SK-N-SH (cell line): ENCODE measurements at places on chromosomes 3 and 15.

- no peaks in the 10 kb centered on the region for H3K36me3 ChIP-seq
- peak; percentile 44 for DNase-seq
- no peaks in the 10 kb centered on the region for H3K27me3 ChIP-seq
- peaks cover 22% of the 10 kb centered on the region; the same call in 1 of the 2 replicates for H3K4me1 ChIP-seq
- no peak overlapping the region; the same call in 1 of the 2 replicates for H3K4me3 ChIP-seq
Observed at GRCh38 chr3:119600732-119601131, 3.0 kb downstream of the PLA1A start.

DNA sequence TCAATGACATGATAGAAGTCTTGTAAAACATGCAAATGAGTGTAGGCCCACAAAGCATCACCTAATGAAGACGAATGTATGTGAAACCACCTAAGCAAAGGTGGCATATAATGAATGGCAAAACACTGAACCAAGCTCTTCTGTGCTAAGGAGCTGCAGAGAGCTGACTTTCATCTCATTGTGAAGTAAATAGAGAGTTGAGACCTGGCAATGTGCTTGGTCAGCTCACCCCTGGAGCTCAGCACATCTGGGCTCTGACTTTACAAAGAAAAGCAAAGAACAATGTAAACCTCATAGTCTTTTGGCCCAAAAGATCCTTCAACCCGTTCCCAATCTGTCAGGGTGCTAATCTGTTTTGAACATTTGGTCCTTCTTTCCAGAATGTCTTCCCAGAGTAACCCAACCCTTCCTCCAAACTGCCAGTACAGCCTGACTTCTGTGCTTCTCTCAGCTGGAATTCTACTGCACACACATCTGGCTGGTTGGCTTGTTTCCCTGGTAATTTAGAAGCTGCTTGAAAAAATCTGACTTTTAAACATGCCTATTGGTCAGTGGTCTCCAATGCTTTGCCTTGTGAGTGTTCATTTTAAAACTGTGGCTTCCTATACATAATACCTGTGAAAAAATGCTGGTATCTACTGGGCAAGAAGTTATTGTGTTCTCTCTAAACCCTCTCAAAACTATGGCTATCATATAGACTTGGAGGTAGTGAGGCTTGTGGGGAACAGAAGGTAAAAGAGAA lies 101.7 kb downstream of the CD200R1L start:
- no peaks in the 10 kb centered on the region for H3K4me1 ChIP-seq
- H3K27me3 ChIP-seq: no peaks in the 10 kb centered on the region
- H3K36me3 ChIP-seq: no peaks in the 10 kb centered on the region
- no peak overlapping the region for H3K4me3 ChIP-seq
- no peak for DNase-seq

DNA sequence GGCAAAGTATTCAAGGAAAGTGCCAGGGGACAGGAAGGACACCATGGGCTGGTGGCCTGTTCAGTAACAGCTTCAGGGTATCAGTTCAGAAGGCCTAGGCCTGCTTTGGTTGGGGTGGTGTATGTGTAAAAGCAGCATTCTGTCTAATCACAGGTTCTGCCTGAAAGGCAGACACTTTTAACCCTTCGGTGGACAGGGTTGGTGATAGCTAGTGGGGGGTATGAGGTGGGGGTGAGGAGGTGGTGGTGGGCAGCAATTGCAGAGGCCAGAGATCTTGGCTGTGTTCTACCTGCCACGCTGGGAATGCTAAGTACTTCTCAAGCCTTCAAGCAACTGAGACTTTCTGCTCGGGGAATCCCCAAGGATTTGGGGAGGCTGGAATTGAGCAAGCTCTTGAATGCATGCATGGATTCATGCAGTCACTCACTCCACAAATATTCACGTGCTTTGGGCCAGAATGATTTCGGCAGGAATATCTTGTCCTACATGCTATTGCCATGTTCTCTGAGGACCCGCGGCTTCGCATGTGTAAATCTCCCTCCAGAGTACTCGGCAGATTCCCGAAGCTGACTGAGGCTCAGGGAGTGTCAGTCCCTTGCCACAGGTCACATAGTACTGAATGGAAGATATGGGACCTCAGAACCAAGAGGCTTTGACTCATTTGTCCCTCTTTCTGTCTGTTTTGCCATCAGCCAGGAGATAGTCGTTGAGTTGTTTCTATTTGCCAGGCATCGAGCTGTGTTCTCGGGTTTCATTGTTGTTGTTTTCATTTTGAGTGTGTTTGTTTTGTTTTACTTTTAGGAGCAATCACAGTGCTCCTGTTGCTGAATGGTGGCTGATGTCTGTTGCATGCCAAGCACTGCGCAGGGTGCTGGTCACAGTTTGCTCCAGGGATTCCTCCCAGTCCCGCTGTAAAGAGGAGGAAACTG lies 65.5 kb downstream of the SMAD3 start:
- no peaks in the 10 kb centered on the region for H3K36me3 ChIP-seq
- no peak overlapping the region for H3K27ac ChIP-seq
- no peak for DNase-seq
- no peak overlapping the region for H3K4me3 ChIP-seq
- peaks cover 47% of the 10 kb centered on the region for H3K4me1 ChIP-seq

DNA sequence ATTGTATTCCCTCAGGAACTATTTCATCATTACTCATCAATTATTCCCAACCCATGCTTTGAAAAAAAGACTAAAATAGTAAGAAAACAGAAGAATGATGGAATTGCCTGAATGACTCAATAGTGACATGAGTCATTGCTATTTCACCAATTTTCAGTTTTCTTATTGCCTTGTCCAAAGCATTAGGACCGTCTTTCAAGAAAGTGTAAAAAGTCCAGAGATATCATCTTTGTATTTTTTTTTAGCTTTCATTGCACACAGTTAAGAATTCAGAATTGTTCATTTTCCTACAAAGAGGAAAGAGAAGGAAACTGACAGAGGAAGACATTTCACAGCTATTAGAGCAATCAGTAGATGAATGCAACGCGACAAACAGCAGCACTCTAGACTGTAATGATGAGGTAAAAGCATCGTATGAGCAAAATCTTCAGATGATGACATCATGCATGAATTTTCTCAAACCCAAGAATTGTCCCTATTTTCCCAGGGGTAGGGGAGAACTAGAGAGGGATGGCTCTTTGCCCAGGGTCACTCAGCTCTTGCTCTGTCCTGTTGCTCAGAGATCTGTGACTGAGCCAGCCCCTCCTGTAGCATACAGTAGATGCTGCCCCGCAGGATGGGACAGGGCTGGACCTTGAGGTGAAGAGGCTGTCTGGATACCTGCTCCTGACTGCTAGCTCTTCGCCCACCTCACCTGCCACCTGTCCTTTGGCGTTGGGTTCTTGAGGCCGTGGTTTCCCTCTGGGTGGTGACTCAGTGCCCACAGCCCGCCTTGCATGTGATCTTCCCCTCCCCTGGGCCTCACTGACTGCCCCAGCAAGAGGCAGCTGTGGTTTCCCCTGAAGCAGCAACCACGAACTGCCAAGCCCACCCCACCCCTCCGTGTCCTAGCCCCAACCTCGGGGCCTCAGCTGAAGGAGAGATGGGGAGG lies 84.8 kb downstream of the PPCDC start:
- H3K4me3 ChIP-seq: no peak overlapping the region
- H3K36me3 ChIP-seq: no peaks in the 10 kb centered on the region
- H3K27me3 ChIP-seq: no peaks in the 10 kb centered on the region
- peaks cover 13% of the 10 kb centered on the region for H3K4me1 ChIP-seq
- H3K27ac ChIP-seq: peak overlapping the region; percentile 79

GRCh38 chr3:187850258-187850921 lies 105.1 kb upstream of the BCL6 start:
- H3K27me3 ChIP-seq: no peaks in the 10 kb centered on the region
- no peak overlapping the region for H3K4me3 ChIP-seq
- no peak for DNase-seq
- H3K36me3 ChIP-seq: no peaks in the 10 kb centered on the region

- no peaks in the 10 kb centered on the region for H3K27me3 ChIP-seq
- no peaks in the 10 kb centered on the region for H3K36me3 ChIP-seq
- peaks cover 28% of the 10 kb centered on the region; the same call in 1 of the 2 replicates for H3K4me1 ChIP-seq
- H3K4me3 ChIP-seq: no peak overlapping the region
- H3K27ac ChIP-seq: no peak overlapping the region
Observed at GRCh38 chr15:41804361-41804760, 23.5 kb upstream of the JMJD7 start.

DNA sequence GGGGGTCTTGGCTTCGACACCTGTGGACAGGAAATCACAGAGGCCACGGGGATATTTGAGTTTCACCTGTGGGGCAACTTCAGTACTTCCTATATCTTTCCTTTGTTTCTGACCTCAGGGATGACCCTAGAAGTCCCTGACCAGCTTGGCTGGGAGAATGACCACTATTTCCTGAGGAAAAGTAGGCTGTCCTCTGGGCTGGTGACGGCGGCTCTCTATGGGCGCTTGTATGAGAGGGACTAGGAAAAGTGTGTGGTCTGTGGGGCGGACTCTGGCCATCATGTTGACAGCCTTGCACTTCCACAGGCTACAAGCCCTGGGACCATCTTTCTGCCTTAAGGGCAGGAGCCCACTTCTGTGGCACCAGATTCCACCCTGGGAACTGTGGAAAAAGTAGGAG lies 43.7 kb downstream of the BTD start:
- H3K4me1 ChIP-seq: peaks cover 22% of the 10 kb centered on the region
- H3K4me3 ChIP-seq: no peak overlapping the region
- H3K27ac ChIP-seq: peak overlapping the region; percentile 91; the same call in 1 of the 2 replicates
- H3K27me3 ChIP-seq: no peaks in the 10 kb centered on the region
- H3K36me3 ChIP-seq: no peaks in the 10 kb centered on the region
- DNase-seq: no peak

- no peaks in the 10 kb centered on the region for H3K27me3 ChIP-seq
- no peak overlapping the region for H3K27ac ChIP-seq
- DNase-seq: no peak
- H3K36me3 ChIP-seq: no peaks in the 10 kb centered on the region
- no peaks in the 10 kb centered on the region for H3K4me1 ChIP-seq
- no peak overlapping the region for H3K4me3 ChIP-seq
Observed at GRCh38 chr15:45265506-45265905, 13.5 kb downstream of the SLC28A2 start.

DNA sequence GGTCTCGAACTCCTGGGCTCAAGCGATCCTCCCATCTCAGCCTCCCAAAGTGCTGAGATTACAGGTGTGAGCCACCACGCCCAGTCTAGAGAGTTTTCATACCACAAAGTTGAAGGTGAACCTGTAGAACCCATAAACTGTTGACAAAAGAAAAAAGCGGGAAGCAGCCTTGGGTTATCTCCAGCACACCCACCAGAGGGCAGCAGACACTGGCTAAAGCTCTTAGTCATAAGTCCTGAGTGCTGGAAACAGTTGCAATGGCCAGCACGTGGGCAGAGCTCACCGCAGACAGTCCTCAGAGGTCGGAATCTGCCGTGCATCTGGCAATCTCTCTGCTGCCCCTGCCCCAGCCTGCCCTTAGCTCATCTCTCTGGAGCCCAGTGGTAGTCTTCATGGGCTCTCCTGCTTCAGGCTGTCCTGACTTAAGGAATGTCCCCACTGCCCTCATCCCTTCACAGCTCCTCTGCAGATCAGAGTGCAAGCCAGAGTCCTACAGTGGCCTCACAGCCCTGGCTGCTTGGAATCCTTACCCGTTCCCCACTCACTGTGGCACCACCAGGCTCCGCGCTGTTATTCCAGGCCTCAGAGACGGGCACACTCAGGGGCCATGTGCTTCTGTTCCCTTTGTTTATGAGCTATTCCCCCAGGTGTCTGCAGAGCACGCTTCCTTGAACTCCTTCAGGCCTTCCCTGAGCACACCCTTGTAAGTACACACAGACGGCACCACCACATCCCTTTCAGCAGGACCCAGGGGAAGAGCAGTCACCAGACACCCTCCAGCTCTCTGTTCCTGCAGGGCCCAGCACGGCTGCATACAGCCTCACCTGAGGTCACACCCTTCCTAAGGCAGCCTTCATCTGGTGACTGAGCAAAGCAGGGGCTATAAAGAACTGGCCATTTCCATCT lies 8.8 kb upstream of the ELP6 start:
- H3K4me1 ChIP-seq: peaks cover 4% of the 10 kb centered on the region; the same call in 1 of the 2 replicates
- no peaks in the 10 kb centered on the region for H3K27me3 ChIP-seq
- H3K27ac ChIP-seq: no peak overlapping the region
- no peak overlapping the region; the same call in 1 of the 2 replicates for H3K4me3 ChIP-seq

DNA sequence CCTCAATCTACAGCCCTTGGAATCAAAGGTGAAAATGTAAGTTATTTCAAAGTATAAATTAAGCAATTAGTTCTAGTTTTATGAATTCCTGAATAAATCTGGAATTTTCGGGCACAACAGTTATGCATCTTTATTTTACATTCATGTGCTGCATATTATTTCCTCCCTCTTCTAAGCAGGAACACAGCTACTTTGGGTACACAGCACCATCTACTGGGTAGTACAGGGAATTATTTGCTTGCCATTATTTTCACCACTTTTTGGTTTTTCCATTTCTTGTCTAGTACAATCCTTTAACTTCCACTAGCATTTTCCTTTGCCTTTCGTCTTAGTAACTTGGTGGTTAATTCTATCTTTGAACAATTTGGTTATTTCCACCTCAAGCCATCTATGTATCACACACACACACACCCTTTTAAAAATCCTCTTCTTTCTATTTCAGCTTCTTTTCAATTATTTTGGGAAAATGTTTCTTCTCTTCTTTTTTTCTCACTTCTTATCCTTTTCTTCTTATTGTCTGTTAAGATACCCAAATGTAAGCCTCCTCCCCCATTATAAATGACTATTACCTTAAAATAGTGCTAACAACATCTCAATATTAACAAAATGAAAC lies 451.0 kb downstream of the MFSD1 start:
- H3K4me1 ChIP-seq: no peaks in the 10 kb centered on the region; the same call in 1 of the 2 replicates
- H3K27me3 ChIP-seq: no peaks in the 10 kb centered on the region
- no peaks in the 10 kb centered on the region for H3K36me3 ChIP-seq
- H3K4me3 ChIP-seq: peak overlapping the region; percentile 14; the same call in 1 of the 2 replicates
- DNase-seq: peak; percentile 36

GRCh38 chr15:92417716-92418115 lies 24.0 kb downstream of the ST8SIA2 start:
- no peak overlapping the region for H3K27ac ChIP-seq
- H3K4me1 ChIP-seq: no peaks in the 10 kb centered on the region
- H3K27me3 ChIP-seq: no peaks in the 10 kb centered on the region
- no peak for DNase-seq
- no peaks in the 10 kb centered on the region for H3K36me3 ChIP-seq
- no peak overlapping the region for H3K4me3 ChIP-seq

DNA sequence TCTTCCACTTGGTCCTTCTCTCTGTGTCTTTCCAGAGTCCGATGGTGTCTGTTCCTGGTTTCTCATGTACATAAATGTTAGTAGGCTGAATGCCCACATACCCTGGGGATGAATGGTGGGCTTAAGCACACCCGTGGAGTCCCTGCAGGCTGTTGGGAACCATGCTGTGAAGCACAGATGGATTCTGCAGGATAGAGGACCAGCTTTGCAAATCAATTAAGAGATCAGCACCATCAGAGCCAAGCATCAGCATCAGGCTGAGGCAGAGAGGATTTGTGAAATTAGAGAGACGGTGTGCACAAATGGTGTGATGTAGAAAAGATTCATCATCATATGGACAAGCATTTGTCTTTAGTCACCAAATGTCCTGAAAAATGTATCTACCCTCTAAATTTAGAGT lies 127.1 kb downstream of the SV2B start:
- no peaks in the 10 kb centered on the region for H3K27me3 ChIP-seq
- peaks cover 7% of the 10 kb centered on the region for H3K4me1 ChIP-seq
- no peaks in the 10 kb centered on the region for H3K36me3 ChIP-seq
- DNase-seq: no peak
